Kasumi-1 (cell line): ENCODE measurements at places on chromosomes 1 and 21.

GRCh38 chr1:77876884-77877283 lies 11.5 kb upstream of the NEXN start:
- no peak for DNase-seq

DNA sequence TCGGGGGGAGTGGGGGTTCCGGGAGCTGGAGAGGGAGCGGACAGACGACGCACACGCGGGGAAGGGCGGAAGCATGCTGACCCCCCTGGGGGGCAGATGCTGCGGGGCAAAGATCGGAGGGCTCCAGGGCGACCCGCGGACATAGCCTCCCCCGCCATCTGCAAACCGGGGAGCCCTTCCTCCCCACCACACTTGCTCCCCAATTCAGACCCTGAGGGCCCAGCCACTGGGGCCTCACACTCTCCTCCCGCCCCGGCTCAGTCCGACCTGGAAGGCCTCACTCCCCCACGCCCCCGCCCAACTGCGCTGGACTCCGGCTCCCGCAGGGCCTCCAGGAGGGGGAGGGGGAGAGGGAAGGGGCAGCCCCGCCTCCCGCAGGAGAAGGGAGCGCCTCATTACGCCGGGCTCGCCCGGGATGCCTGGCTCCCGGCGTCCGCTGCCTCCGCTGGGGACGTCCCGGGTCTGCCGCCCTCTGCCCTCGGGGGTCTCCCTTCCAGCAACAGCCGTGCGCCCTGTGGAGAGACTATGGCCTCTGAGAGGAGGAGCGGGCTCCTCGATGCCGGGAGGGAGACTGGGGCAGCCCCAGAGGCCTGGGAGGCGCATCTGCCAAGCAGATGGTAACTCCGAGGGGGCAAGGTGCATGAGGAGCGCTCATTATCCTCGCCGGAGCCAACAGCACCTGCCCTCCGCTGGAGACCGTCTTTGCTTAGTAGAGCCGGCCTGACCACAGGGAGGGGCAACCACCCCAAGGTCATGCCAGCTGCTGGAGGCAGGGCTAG lies 636 bp upstream of the CAMK2N1 start:
- no peak for DNase-seq

DNA sequence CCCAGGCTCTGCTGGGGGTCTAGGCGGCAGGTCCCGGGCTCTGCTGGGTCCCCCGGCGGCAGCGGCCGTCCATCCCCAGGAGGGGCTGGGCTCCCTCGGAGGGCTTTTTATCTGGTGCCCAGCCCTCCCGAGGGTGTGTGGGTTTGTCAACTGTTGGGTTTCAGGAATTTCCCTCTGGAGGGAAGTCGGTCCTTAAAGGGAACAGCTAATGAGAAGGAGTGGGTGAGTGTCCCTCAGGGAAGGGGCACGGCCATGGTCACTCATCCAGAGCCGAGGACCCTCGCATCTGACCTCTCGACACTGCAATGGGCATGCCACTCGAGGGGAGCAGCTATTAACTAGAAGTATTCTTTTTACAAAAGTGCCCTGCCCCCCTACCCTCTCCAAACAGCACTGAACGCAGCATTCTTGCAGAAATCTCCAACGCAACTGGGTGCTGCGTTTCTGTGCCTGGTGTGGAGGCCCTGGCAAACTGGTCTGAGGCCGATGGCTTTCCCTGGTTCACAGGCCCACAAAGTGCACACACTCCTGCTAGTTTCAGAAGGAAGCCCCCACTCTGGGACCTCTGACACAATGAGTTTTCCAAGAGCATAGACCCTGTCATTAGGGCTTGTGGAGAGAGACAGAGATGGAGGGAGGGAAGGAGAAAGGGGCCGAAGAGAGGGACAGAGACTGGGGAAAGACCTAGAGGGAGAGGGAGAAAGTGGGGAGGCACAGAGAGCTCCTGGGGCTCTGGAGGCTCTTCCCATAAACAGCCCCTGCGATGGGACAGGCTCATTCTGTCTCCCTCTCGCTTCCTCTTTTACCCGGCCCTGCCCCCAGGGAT lies 1.0 kb upstream of the TSPEAR start:
- DNase-seq: no peak

DNA sequence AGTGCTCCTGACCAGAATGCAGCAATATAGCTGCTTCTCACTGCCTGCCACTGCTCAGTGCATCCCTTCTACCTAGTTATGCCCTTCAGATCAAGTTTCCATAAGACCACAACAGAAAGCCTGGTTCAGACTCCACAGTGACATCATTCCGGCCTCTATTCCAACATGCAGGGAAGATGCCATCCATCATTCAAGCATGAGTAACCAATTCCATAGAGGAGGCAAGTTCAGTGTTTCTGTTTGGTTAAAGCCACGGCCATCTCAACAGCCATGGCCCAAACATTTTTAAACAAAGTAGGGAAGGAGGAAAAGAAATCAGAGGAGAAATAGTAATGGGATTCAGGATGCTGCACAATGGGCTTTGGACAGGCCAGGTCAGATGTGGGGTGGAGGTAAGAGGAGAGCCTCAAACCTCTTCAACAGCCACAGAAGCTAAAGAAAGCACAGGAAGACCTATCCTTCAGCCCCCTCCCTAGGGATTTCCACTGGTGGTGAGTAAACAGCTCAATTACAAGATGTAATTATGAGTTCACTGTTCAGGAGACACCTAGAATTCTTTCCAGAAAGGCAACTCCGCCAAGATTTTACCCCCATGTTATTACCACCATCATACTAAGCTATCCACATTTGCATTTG lies 484.9 kb downstream of the SETD4 start:
- no peak for DNase-seq

DNA sequence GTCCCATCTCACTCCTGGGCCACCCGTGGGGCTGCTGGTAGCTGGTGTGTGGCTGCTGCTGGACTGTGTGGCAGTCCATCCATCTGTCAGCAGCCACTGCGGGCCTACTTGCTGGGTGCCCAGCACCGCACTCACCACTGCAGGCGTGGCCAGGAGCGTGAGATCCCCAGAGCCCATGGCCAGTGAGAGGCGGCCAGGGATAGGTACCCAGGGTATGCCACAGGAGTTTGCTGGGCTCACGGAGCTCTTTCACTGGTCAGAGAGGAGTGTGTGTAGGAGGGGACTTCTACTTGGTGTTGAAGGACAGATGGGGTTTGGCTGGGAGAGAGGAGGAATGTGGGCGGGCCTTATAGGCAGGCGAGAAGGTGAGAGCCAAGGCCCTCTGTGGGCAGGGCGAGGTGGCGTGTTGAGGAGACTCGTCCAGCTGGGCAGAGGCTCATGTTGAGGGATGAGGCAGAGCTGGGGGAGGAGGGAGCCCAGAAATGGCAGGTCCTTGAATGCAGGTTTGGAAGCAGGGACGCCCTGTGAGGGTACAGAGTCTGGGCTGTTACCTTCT lies 15.0 kb downstream of the QSOX1 start:
- no peak for DNase-seq
